ENCODE measurements at places on chromosomes 3 and 15.

GRCh38 chr3:27094721-27095120, 274.5 kb downstream of the NEK10 start:
- no peak for DNase-seq

GRCh38 chr3:43132193-43132592, 26.3 kb upstream of the POMGNT2 start:
- DNase-seq: no peak

GRCh38 chr15:64535460-64536243, 75.3 kb downstream of the ZNF609 start:
- DNase-seq: no peak

GRCh38 chr3:119662604-119663373, 2.4 kb upstream of the POPDC2 start:
- no peak for DNase-seq

GRCh38 chr3:122760453-122761271, 33.0 kb downstream of the HSPBAP1 start:
- DNase-seq: no peak

DNA sequence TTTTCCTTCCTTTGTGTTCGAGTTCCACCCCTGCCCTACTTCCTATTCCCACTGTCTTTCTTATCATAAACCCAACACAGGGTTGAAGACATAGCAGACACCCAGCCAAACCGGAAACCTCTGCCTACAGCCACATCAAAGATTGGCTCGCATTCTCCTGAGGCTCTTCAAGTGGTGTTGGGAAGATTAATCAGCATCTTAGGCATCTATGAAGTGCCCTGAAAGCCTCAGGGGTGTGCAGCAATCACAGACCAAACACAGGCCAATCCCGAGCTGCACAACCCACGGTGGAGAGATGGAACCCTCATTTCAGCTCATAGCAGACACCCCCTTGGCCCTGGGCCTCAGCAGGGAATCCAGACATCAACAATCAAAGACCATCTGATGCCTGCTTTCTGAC, 255.9 kb downstream of the XXYLT1 start:
- DNase-seq: no peak

GRCh38 chr15:69536726-69537512, 84.3 kb downstream of the RPLP1 start:
- DNase-seq: no peak

Data from activated CD4-positive, alpha-beta T cell treated with anti-CD3 and anti-CD28 coated beads for 1 hour (primary cell).